ENCODE measurements at places on chromosomes 4 and X.

DNA sequence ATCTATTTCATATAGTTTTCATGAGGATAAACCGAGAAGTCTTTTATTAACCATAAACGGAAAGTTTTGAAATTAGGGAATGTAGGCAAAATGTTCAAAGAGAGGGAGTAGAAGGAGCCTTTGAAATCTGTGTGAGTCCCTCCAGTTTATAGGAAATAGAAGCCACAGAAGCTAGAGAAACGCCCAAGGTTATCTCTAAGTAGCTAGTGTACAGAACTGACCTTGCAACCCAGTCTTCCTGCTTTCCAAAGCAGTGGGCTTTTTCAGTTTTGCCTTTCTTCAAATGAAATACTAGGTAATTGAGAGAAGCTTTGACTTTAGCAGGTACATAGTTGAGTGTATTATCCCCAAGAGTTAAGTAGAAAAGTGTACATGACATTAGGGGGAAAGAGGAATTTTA, 39.4 kb downstream of the STIM2 start:
- no peak for DNase-seq

- DNase-seq = peak; percentile 32
Measured at GRCh38 chr4:170089274-170089667, 485 bp downstream of the AADAT start.

- DNase-seq = peak; percentile 4
Measured at GRCh38 chrX:50456712-50457484, 13.7 kb downstream of the DGKK start.

DNA sequence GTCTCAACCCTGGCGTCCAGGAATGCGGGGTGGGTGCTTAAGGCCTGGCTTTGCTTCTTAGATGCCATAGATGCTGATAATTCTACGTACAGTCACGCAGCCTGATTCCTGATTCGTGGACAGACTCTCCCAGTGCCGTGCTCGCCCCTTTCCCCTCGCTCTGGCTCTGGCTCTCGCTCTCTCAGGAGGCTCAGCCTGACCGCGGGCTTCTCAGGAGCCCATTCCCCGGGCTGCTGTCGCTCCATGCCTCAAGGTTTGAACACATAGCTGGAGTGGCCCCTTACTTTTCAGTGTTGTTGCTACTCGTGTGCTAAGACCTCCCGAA, 59.2 kb upstream of the ZC4H2 start:
- no peak for DNase-seq

DNA sequence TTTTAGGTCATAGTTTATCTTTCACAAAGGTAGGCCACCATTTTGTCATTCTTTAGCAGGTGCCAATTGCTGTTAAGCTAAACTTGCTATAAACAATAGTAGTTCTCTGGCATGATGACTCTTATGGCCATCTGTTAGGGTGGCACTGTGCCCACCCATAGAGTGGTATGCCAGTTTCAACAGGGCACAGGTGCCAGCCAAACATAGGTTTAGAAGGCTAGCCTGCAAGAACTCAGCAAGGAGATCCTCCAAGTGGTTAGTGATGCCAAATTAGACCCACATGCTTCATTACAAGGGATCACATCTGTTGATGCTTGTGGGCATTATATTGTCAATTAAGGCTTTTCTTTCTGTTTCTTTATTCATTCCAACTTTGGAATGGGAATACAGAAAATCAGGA, 204.5 kb downstream of the FMR1NB start:
- DNase-seq = no peak

GRCh38 chrX:104165894-104166734, at the start of gene FAM199X:
FAM199X (plus strand) TSS chrX:104166453; CDS start chrX:104166786, 333 bp downstream.
- peak; percentile 84 for DNase-seq

GRCh38 chrX:117376460-117376859, 740.1 kb downstream of the KLHL13 start:
- peak; percentile 83 for DNase-seq

- DNase-seq = peak; percentile 19
Measured at GRCh38 chr4:5710065-5710960, 688 bp upstream of the EVC start.

- no peak for DNase-seq
Measured at GRCh38 chrX:69186651-69187050, 21.4 kb upstream of the PJA1 start.

GRCh38 chr4:146191766-146192458, 16.4 kb downstream of the LSM6 start:
- DNase-seq = no peak

DNA sequence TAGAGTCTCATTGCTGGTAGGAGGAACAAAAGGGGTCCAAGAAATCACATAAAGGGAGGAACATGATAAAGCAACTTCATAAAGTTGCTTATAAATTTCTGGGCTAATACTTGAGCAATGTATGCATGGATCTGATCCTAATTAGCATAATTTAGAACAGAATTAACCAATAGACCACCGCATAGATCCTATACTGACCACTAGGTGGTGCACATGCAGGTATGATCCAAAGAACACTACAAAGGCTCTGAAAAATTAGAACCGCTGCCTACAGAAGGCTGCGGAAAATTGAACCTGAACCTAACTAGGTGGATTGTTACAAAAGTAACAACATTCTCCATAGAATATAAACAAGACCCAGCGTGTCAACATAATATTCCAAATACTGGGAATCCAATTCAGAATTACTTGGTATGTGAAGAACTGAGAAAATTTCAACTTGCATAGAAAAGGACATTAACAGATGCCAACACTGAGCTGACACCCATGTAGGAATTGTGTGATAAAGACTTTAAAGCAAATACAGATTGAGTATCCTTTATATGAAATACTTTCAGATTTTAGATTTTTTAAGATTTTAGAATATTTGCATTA, 23.3 kb downstream of the BRCC3 start:
- peak; percentile 48 for DNase-seq

- no peak for DNase-seq
Measured at GRCh38 chr4:8675906-8676305, 83.3 kb downstream of the CPZ start.

- DNase-seq = peak; percentile 61
Measured at GRCh38 chrX:107894038-107894437, 68.4 kb downstream of the MID2 start.

DNA sequence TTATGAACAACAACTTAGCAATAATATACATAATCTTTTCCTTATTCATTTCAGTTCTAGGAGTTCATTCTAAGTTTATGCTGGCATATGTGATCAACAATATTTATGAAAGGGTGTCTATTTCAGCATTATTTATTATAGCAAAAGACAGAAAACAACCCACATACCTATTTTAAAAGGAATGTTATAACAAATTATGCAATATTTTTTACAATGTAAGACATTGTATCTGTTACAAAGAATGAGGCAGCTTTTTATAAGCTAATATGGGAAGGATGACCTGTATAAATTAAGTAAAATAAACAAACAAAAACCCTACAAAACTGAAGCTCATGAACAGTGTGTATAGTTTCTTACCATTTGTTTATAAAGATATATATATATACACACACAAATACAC, 42.7 kb downstream of the AGTR2 start:
- DNase-seq = no peak

GRCh38 chr4:145756244-145756643, 76.3 kb downstream of the C4orf51 start:
- no peak for DNase-seq

- DNase-seq = no peak
Measured at GRCh38 chr4:85448906-85449890, 25.8 kb upstream of the ARHGAP24 start.

DNA sequence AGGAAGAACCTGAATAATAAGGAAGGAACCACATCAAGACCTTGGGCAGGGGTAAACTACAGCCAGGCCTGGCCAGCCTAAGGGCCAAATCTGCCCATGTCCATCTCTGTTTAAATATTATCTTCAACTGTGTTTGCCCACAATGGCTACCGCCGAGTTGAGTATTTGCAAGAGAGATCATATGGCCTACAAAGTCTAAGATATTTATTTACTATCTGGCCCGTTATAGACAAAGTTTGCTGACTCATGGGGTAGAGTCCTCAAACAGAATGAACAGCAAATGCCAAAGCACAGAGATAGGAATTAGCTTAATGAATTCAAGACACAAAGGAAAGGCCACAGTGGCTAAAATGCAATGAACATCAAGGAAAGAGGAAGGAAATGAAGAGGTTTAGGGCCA, 44.8 kb downstream of the RPS6KA3 start:
- no peak for DNase-seq

DNA sequence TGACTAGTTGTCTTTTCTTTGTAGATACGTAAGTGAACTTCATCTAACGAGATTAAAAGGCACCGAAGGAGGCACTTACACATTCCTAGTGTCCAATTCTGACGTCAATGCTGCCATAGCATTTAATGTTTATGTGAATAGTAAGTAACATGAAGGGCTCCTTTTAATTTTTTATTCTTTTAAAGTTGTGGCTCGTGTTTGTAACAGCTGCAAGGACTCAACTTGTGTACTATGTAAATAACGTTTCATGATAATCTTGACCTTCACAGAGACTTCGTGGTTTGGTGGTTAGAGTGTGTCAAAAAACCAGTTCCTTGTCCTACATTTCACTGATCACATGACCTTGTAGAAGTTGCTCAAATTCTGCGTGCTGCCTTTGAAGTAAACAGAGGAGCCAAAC, 51.6 kb downstream of the KIT start:
- no peak for DNase-seq

- no peak for DNase-seq
Measured at GRCh38 chr4:125808022-125808421, 493.3 kb downstream of the FAT4 start.

DNA sequence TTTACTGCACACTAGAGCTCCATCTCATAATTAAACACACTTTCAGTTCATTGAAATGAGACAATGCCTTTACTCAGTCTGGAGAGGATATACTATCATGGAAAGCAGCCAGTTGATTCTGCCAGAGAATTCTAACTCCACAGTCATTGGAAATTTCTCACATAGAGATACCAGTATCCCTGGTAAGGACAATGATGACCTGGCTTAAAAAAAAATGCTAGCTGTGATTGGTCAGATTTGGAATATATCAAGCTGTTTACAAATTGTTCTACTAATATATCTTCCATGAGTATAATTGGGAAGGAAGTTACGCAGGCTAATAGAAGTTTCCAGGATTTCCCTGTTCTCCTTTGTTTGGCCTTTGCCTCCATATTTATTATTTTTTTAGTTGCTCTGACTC, 34.5 kb upstream of the TLL1 start:
- no peak for DNase-seq

- peak; percentile 63 for DNase-seq
Measured at GRCh38 chr4:104942990-104943743, 203.5 kb upstream of the TET2 start.

- DNase-seq = peak; percentile 1
Measured at GRCh38 chrX:50913520-50913919, 3.0 kb downstream of the BMP15 start.

- DNase-seq = peak; percentile 23
Measured at GRCh38 chr4:185359767-185360446, 35.8 kb downstream of the LRP2BP start.

GRCh38 chrX:71214604-71215337, 8.3 kb upstream of the GJB1 start:
- DNase-seq = no peak

DNA sequence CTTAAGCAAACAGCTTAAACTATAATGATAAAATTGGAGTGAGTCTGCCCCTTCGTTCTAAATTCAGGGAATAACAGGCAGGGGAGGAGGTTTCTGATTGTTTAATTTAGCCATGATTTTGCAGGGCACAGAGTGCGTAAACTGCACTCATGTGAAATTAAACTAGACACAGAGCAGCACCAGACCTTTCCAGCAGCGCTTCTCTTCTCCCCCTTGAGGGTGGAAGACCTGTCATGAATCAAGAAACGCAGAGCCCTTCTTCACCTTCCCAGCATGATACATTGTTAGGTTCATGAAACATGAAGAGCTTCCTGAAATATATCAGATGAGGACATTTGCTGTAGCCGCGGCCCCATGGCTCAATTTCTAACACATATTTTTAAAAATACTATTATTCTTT, 63.1 kb downstream of the FAM114A1 start:
- DNase-seq = no peak

DNA sequence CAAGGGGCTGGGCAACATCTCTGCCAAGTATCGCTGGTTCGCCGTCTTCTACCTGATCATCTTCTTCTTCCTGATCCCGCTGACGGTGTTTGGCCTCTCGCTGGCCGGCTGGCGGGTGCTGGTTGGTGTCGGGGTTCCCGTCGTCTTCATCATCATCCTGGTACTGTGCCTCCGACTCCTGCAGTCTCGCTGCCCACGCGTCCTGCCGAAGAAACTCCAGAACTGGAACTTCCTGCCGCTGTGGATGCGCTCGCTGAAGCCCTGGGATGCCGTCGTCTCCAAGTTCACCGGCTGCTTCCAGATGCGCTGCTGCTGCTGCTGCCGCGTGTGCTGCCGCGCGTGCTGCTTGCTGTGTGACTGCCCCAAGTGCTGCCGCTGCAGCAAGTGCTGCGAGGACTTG, 20.6 kb downstream of the SLC34A2 start:
- DNase-seq = no peak

GRCh38 chr4:112908511-112908910, 140.9 kb upstream of the ANK2 start:
- DNase-seq = no peak

DNA sequence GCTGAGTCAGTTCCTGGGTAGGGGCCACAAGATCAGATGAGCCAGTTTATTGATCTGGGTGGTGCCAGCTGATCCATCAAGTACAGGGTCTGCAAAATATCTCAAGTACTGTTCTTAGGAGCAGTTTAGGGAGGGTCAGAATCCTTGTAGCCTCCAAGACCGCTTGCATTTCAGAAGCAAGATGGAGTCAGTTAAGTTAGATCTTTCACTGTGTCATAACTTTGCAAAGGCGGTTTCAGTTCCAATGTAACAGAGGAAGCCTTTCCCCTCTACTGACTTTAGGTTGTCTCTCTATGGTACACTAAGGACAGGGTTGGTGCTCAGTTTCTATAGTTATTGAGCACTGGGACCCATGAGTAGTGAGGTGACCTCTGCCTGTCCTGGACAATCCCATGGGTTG, 127.3 kb upstream of the WDR1 start:
- no peak for DNase-seq

DNA sequence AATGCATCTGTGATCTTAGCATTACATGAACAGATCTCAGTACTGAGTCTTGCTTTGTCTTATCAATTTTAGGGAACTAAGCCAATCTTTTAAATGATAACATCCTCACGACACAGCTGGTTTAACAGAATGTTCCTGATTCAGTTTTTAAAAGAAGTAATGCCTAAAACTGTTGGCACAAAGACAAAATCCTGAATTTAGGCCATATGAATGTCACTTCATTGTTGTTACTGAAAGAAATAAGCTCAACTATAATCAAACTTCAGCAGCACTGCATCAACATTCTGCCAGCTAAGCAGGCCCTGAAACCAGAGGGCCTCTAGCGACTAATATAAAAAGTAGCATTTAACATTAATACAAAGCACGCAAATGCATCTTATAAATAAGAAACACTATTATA, 130.6 kb downstream of the FRYL start:
- no peak for DNase-seq

DNA sequence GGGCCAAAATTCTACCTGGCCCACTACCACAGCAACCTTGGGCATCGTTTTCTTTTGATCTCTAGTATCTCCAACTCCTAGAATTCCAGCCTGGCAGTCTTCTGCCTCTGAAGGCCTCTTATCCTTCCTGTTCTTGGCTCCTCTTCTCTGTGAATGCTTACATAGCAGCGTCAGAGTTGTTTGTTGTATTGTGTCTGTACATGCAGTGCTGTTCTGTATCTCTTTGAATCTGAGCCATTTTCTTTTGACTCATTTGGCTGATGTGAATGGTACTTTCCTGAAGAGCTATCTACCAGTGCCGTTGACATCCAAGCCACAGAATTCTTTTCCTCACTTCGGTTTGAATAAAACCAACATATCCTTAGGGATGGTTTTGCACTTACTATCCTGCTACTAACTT, 79.2 kb downstream of the TMEM164 start:
- DNase-seq = peak; percentile 85

GRCh38 chr4:48778431-48779094, 1.5 kb downstream of the FRYL start:
- DNase-seq = peak; percentile 70

GRCh38 chr4:128604840-128605239, 204.7 kb upstream of the JADE1 start:
- peak; percentile 90 for DNase-seq
